Cortex of kidney (tissue), 1 donor: ENCODE measurements at places on chromosomes 4 and X.

DNA sequence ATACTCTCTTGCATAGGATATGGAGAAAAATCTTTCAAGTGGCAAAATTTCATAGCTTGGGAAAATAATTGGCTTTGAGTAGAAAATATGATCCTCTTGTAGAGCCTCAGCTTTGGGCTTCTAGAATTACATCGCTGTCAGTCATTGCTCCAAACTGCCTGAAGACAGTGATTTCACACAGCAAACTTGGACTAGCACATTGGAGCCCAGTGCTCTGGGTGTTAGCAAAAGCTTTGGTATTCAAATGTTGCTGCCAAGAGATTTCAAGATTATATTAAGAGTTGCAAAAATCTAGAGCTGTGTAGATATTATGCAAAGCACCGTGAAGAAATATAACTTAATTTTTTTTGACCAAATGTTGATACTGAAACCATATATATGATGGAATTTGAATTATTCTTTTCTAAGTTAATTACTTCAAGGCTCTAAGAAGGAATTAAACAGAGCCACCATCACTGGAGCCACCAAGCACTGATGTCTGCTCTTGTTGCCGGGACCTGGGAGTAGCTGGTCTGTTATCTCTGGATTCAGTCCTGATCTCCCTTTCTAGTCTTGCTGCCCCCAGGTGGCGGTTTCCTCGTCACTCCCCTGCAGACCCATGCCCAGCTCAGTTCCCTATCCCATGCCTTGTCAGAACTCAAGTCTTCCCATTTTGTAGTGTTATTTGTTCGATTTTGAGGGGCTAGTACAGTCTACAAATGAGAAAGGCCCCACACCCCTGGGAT is 260.7 kb upstream of the SFRP2 start:
- no peak for DNase-seq

DNA sequence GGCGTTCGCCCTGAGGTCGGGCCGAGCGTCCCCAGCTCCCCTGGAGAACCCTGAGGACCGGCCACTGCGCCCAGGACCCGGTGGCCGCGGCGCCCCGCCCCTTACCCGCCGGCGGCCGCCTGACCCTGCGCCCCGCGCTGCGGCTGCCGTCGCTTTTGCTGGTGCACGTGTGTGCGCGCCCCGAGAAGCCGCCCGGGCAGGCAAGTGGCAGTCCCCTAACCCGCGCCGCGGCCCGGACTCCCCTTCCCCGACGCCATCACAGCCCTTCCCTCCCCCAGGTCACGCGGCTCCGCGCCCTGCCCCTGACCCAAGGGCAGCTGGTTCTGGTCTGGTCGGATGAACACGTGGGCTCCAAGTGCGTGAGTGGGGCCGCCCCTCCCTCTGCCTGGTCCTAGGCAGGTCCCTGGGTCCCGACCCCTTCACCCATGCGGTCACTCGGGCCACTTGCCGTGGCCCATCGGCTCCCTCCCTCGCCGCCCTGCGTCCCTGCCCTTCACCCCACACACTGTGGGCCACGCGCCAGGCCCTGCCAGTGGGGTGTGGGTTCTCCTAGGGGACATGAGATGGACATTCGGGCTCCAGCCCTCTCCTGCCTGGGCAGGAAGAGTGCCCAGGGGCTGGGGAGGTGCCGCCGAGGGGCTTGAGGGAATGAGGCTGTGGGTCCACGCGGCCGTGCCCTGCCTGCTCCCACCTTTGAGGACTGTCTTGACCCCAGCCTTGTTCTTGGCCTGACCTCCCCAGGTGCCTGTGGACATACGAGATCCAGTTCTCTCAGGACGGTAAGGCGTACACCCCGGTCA is 8.0 kb upstream of the FGFRL1 start:
- no peak for DNase-seq

DNA sequence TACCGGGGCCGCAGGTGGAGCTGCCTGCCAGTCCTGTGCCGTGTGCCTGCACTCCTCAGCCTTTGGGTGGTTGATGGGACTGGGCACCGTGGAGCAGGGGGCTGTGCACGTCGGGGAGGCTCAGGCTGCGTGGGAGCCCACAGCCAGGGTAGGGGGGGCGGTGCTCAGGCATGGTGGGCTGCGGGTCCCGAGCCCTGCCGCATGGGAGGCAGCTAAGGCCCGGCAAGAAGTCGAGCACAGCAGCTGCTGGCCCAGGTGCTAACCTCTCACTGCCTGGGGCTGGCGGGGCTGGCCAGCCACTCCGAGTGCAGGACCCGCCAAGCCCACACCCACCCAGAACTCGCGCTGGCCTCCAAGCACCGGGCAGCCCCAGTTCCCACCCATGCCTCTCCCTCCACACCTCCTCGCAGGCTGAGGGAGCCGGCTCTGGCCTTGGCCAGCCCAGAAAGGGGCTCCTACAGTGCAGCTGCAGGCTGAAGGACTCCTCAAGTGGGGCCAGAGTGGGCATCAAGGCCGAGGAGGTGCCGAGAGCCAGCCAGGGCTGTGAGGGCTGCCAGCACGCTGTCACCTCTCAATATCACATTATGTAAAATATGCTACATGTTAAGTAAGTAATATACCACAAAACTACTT is 104.1 kb downstream of the COX7B2 start:
- DNase-seq: no peak

DNA sequence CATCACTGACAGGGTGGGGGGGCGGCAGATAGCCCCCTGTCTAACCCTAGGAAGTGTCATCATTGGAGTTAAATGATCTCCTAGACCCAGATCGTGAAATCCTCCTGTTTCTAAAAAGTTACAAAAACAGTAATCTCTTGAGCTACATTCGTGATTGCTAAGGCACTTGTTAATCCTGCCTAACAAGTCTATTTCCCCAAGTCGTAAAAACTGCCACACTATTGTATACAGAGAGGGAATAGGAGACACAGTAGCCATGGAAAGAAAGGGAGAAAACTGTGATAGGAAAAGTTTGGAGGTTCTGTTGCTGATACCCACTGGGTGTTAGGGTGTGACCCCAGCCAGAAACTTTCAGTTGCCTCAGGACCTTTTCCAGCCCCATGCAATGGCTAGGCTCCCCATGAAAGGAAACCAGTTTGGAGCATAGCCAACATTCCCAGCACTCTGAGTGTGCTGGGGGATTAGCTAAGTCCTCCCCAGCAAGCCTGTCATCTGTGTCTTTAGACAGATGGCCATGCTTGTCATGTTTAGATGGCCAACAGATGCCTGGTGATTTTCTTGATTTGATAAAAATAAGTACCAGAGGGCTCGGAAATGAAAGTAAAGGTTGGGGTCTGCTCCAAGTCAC is 63.3 kb upstream of the ANXA10 start:
- no peak for DNase-seq

GRCh38 chr4:52059372-52059771 is 8.3 kb downstream of the SPATA18 start:
- DNase-seq: no peak
